Urinary bladder (tissue), 4 donors: ENCODE measurements at places on chromosomes 1 and 21. TPM values are rescaled to one million over a fixed set of nuclear protein-coding genes. Genes with fewer than 3 reads are reported as not detected.

CD53 gene
- total RNA-seq = 21.5 TPM

CFAP107 gene
- not detected for total RNA-seq

DRAM2 gene
- 59.1 TPM for total RNA-seq

IGSF3 gene
- total RNA-seq = 32.5 TPM

SLAMF7 gene
- 1.6 TPM for total RNA-seq

COQ8A gene
- 17.8 TPM for total RNA-seq

SLC35F3 gene
- 0.32 TPM for total RNA-seq

COL9A2 gene
- 8.7 TPM for total RNA-seq

TEX38 gene
- total RNA-seq = not detected

ACOT7 gene
- 6.9 TPM for total RNA-seq

ZNF683 gene
- not detected for total RNA-seq

PRAMEF7 gene
- not detected for total RNA-seq

LRRC71 gene
- 0.16 TPM for total RNA-seq
